ENCODE measurements at places on chromosomes 4 and X.

GRCh38 chr4:40256329-40256728, 59.5 kb downstream of the RHOH start:
- no peak for DNase-seq

DNA sequence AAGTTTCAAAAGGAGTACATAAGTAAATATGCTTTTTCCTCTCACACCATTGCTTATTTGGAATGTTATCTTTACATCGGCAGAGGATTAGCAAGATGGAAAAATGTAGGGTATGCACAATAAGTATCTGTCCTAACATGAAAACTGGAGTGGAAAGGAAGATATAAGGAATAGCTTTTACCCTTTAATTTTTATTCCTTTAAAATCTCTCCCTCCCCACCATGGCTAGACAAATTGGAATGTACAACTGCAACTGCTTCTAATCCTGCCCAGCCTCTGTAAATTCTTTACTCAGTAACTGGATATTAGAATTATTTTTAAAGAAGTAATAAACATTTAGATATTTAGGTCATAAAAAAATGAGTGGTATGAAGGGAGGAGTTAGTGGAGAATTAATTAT, 171.5 kb downstream of the PCDH18 start:
- DNase-seq: no peak

DNA sequence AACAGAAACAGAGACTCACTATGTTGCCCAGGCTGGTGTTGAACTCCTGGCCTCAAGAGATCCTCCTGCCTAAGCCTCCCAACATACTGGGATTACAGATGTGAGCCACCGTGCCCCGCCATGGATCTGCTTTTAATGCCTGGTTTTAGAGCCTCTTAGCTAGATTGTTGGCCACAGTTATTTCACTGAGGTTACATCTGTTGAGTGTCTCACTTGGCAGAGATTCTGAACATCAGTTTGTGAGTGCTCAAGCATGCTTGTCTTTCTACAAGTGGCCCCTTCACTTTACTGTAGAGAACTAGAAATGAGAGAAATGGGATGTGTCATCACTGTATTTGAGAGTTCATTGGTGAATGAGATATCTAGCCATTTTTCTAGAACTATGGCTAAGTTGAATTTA, 218.5 kb downstream of the APBB2 start:
- DNase-seq: no peak

DNA sequence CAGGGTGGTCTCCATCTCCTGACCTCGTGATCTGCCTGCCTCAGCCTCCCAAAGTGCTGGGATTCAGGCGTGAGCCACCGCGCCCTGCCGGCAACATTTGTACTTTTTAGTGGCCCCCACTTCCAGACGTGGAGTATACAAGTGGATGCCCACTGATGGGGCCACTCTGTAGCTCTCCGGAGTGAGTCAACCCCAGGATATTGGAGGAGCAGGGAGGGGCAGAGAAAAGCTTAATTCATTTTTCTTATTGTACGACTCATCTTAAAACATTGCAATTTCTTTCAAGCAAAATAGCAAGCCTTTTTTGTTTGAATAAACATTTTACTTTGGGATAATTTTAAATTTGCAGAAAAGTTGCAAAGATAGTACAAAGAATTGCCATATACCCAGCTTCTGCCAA, 34.6 kb downstream of the FAM9C start:
- no peak for DNase-seq

DNA sequence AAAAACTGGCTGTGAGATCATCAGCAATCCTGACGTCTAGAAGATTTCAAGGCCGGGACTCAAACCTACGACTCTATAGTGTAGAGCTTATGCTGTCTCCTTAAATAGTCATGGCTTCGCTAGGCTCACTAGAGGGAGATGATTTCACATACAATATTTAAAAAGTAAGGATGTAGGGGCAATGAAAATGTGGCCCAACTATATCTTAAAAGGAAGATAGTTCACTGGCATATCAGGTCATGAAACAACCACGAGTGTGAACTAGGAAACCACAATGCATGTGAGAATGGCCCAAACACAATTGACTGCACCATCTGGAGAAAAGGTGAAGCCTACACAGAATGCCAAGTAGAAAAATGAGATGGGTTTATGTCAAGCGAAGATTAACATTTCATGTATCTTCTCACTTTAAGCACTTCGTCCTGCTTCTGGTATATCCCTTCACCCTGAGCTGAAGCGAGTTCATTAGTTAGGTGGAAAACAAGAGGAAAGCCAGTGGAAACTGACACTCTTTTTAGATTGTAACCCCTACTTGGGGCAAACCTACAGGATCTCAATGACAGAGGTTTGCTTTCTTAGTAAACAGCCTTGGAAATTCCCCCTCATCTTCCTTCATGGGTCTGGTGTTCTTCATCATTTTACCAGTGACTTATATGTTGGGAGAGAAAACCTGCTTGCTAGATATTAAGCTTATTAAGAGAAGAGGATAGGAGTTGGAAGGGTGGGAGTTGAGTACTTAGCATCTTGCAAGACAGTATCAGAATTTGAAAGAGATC, 17.4 kb downstream of the FAM9C start:
- DNase-seq: no peak

DNA sequence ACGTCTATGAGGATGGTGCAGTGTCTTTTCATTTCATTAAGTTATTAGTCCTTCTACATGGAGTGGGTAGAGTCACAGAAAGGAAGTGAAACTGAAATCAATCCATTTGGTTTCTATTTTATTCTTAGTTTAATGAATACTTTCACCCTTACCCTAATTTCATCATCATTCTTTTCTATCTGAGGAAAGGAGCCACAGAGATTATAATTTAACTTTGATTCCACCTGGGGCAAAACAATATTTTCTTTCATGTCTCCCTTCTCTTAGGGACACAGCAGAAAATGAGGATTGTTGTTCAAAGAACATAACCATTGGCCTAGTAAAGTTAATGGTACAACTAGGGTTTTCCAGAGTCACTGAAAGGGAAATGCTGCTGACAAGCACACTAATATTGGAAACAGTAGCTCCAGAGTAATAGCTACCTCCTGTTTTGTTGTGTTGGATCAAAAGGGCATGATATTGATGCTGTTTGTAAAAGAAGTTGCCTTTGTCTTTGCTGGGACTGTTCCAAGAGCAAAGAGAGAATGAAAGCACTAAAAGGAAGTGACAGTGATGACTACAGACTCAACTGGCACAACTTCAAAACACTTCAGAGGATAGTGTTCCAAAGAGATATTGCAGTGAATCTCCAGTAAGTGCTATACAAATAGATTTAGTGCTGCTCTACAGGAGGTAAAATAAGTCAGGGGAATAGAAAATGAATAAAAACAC, 247.1 kb upstream of the PITX2 start:
- no peak for DNase-seq

GRCh38 chrX:136438192-136438591, 49.6 kb upstream of the BRS3 start:
- no peak for DNase-seq

GRCh38 chr4:16884673-16885460, 13.6 kb downstream of the LDB2 start:
- no peak for DNase-seq

DNA sequence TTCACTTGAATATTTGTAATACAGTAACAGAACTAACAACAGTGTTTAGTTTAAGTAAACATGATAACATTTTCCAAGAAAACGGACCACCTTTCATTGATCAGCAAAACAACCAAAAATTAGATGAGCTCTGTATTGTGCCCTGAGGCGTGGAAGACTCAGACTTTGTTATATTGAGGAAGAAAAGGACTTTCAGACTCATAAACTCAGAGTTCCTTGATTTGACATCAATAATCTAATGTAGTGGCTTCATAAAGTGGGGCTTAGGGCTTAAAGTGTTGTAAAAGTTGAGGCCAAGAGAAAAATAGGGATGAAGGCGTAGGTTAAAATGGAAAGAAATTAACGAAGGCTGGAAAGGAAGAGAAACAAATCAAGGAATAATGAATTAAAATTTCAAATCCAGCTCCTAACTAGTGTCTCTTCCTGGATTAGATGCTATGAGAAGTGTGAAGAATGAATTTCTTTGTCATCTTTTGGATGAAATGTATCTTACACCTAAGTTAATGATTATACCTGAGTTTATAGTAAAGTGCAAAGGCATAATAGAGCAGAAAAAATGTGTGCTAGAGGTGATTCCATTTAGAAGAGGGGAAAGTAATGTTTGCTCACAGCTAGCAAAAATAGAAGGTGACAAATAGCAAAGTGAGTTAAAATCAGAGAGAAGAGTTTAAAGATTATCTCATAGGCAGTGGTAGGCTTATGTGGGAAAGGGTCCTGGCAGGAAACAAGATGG, 19.8 kb upstream of the GLRA2 start:
- DNase-seq: no peak

- peak; percentile 95 for DNase-seq
Measured at GRCh38 chr4:118684873-118685811, at the start of gene METTL14. TSS of gene METTL14 (plus strand) at chr4:118685392. CDS start at chr4:118685535, 143 bp downstream.

GRCh38 chr4:41719417-41719816, 29.1 kb downstream of the PHOX2B start:
- DNase-seq: no peak

DNA sequence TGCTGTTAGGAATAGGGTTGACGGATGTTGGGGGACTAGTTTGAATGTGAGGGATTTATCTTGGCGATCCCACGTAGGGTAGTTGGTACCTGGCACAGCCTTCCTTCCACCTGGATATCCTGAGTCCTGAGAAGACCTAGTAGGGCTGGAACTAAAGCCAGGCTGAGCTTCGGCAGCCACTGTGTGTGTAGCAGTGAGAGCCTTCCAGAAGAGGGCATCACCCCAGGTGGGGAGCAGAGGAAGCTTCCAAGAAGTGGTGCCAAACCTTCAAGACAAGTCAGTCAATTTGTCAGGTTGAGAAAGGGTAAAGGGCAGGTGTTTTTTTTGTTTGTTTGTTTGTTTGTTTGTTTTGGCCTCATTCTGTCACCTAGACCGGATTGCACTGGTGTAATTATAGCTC, 1.2 kb upstream of the FGFBP2 start:
- DNase-seq: no peak

DNA sequence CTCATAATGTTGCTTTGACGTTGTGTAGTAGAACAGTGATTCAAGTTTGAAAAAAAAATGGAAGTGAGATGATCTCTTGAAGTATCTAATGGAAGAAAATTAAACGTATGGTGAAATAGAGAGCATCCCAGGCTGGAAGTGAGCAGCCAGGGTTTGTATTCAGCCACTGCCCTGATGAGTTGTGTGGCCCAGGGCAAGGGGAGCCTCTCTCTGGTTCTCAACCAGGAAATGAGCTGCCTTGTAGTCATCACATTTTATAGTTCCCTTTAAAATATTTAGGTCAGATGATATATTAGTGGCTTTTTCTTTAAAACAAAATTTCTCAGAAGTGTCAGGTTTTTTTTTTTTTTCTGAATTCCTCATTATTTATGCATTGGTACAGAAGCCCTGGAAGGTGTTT, 150.3 kb downstream of the GPAT3 start:
- DNase-seq: no peak

GRCh38 chr4:162865102-162865501, 301.6 kb downstream of the NAF1 start:
- DNase-seq: no peak

GRCh38 chrX:155231163-155231562, 14.9 kb downstream of the VBP1 start:
- no peak for DNase-seq

GRCh38 chr4:105112274-105112673, 34.4 kb upstream of the TET2 start:
- no peak for DNase-seq

DNA sequence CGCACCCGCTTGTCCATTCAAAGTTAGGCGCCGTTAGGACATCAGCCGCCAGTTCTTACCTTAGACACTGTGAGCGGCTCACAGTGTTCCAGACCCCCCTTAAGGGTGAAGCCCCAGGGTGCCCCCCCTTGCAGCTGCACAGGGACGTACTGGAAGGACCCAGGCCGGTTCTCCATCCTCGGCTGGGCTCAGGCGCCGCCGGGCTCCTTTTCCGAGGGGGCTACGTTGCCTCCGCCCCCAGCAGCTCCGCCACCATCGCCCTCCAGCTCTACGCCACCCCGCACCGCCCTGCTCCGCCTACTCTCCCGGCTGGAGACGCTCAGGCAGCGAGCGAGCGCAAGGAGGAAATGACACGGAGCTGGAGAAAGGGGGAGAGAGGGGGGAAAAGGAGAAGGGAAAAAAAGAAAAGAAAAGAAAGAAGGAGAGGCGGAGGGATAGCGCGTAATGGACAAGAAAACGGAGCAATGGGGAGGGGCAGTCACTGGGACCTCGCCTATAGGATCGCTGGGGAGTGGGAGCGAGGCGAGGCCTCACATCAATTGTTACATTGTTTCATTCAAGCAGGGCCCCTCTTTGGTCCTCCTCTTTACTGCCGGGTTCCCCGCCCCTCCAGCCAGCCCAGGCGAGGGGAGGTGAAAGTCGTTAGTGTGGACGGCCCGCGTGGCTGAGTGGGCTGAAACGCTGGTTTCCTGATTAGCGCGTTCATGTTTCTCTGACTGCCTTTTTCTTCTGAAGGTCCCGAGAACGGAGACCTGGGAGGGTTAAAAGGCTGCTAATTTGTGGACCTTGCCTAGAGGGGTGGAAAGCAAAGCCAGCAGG, at the start of gene SHROOM4:
Gene SHROOM4 (minus strand): TSS at position 352 of the 819 bp plus-strand sequence. CDS start 176 bp downstream, at position 176.
- DNase-seq: no peak

DNA sequence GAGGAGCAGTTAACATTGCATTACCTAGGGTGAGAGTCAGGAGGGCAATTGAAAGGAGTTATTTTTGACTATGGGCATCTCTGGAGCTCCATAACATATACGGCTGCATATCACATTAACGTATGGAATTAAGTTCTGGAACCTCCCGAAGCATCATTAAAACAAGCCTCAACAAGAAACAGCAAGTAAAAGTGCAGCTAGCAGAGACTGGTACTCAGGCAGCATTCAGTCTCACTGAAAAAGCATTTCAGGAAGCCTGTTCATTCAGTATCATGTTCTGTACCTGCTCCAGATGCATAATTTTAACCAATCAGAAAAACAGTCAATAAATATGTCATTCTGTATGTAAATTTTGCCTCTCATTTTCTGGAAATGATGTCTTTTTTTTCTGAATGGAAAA, 299.6 kb downstream of the EPHA5 start:
- no peak for DNase-seq

DNA sequence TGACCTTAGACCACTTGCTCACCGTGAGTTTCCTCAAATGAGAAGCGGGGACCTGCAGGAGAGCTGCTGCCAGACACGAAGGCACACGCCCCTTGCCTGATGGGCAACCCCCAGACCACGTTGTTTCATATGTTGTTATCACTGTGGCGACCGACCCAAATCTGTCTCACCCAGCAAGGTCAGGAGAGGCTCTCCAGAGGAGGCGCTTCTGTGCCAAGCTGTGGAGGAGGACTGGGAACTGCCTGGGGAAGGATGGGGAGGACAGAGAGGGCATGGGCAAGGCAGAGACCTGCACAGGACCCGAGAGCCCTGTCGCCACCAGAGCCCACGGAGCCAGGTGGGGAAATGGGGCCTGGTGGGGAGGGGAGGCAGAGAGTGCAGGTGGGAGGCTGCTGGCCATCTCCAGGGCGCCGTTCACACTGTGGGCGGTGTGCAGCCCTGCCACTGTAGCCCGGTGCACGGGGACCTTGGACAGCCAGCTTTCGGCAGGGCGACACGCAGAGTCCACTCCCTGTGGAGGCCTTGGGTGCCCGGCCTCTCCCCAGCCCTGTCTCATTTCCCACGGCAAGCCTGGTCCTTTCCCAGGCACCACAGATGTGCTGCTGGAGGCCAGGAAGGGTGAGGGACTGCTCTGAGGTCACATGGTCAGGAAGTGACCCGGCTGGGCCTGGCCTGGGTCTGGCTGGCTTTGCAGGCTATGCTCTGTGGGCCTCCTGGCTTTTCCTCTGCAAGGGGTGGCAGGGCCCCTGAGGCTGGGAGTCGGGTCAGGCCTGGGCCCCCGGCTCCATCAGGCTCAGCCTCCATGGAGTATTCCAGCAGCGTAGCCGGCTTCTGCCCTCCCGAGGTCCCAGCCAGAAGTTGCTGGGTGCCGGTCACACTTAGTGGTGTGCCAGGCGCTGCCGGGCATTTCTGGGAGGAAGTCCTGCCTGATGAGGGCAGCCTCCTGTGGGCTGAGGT, 3.2 kb downstream of the HTRA3 start:
- DNase-seq: no peak
